AG10803 (cell line): ENCODE measurements at places on chromosomes 2 and 18.

- DNase-seq, result no peak
These were observed 36.4 kb downstream of the MAP2 start for GRCh38 chr2:209460151-209460761.

DNA sequence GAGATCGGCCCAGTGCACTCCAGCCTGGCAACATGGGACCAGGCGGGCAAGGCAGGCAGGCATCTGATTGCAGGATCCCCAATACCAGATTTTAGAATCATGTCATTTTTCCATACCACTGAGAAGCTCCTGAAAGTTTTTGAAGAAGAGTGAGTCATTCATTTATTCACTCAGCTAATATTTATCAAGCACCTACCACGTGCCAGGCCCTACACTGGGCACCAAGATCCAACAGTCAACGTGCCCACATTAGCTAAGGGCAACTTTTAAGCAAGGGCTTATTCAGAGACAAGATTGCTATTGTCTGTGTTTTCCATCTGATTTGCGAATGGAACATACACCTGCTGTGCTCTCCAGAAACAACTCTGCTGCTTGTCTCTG lies 126.8 kb upstream of the LGALSL start:
- no peak for DNase-seq

DNA sequence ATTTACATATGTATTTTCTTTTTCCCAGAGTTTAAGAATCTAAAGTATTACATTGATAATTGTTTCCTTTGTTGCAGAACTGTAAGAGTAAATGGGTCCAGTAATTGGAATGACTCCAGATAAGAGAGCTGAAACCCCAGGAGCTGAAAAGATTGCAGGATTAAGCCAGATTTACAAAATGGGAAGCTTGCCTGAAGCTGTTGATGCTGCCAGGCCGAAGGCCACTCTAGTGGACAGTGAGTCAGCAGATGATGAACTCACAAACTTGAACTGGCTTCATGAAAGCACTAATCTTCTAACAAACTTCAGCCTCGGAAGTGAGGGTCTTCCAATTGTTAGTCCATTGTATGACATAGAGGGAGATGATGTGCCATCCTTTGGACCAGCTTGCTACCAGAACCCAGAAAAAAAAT lies 183.8 kb upstream of the STON1 start:
- peak; percentile 81 for DNase-seq

DNA sequence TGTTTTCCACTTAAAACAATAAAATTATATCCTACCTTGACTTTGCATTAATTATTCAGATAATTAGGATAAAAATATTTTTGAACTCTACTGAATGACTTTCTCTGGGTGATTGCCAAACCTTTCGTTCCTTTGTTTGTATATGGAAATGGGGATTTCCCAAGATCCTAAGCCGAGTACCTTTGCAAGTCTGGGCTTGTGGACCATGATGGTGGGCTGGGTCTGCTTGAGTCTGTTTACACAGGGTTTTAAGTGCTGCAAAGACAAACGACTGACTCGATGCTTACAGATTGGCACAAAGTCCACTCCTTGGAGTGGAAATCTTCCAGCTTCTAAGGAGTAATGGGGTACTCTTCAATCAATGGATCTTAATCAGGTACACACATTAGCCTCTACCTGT lies 659.5 kb downstream of the TSN start:
- no peak for DNase-seq

GRCh38 chr2:150075831-150076230 lies 411.6 kb downstream of the RND3 start:
- peak; percentile 66 for DNase-seq

- no peak for DNase-seq
These were observed 202.6 kb upstream of the SMAD2 start for GRCh38 chr18:48132797-48133655.

GRCh38 chr2:1750933-1751766 lies 6.8 kb upstream of the PXDN start:
- peak; percentile 86 for DNase-seq

- no peak for DNase-seq
These were observed 45.1 kb upstream of the CALCRL start for GRCh38 chr2:187493180-187493579.

- DNase-seq, result peak; percentile 78
These were observed 20.2 kb downstream of the PSTPIP2 start for GRCh38 chr18:46051731-46052461.

DNA sequence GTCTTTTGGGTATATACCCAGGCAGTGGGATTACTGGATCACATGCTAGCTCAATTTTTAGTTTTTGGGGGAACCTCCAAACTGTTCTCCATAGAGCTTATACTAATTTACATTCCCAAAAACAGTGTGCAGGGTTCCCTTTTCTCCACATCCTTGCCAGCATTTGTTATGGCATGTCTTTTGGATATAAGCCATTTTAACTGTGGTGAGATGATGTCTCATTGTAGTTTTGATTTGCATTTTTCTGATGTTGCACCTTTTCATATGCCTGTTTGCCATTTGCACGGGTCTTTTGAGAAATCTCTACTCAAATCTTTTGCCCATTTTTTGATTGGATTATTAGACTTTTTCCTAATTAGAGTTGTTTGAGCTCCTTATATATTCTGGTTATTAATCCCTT lies 8.0 kb downstream of the FASTKD1 start:
- DNase-seq, result no peak

DNA sequence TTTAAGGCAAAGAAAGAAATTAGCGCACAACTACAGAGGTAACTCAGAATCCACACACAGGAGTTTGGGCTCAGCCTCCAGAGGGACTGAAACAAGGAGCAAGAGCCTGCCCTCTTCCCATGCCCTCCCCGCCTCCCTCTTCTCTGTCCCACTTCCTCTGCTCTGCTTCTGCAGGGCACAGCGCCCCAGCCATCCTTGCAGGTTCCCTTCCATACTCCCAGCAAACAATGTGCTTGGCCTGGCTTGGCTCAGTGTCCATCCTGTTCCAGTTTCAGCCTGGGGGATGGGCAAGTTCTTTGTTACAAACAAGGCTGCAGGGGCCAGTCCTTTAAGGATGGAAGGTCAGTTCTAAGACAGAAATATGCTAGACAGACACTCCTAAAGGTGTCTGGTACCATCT lies 133.5 kb downstream of the CDH20 start:
- no peak for DNase-seq

- DNase-seq, result peak; percentile 40
These were observed 70.0 kb upstream of the ATP5MC3 start for GRCh38 chr2:175251425-175252041.

GRCh38 chr2:112144966-112145365 lies 6.8 kb downstream of the FBLN7 start:
- peak; percentile 40 for DNase-seq

GRCh38 chr2:10173258-10174005 lies 50.9 kb downstream of the RRM2 start:
- no peak for DNase-seq

GRCh38 chr2:151422917-151423439 lies 13.3 kb downstream of the RIF1 start:
- no peak for DNase-seq

DNA sequence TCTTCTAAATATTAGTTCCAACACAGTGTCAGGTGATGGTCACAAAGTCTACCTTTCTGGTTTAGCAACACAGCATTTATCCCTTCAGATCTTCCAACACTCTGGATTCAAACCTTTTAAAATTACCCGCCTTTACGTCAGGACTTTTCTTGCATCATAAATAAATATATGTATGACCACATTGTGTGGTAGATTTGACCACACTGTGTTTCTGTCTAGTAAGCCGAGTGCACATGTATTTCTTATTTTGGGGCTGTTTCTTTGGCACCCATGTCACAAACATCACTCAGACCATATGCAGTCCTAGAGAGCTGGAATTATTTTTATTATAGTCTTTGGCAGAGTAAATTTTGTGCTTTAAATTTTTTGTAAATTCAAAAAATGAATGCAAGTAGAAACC lies 172.1 kb downstream of the ANKRD44 start:
- DNase-seq, result no peak

DNA sequence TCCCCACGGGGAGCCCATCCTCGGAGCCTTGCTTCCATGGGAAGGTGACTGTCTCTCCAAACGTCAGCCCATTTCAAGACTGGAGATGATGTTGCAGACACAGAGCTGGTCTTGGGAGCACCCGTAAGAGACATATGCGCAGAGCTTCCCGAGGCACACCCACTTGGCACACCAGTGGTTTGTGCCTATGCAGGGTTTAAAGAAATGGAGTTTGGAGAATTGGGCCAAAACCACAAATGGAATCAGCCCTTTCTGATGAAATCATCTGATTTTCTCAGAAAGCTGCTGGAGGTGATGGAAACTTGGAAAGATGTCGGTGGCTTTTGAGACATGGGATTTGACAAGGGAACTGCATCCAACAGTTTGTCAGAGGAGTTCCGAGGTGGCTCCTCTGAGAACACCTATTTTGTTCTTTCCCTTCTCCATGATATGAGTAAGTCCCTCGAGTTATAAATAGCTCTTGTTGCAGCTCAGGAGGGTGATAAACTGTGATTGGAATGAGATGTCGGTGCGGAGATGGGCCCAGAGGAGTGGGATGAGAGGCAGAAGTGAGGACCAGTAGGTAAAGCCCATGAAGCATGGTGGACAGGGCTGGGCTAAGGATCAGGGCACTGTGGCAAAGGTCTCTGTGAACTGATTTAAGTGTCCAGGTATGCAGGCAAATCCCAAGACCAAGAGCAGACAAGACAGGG lies 225.7 kb downstream of the ACKR3 start:
- DNase-seq, result peak; percentile 66
